Effector memory CD4-positive, alpha-beta T cell (primary cell): ENCODE measurements at places on chromosomes 16 and 17.

DNA sequence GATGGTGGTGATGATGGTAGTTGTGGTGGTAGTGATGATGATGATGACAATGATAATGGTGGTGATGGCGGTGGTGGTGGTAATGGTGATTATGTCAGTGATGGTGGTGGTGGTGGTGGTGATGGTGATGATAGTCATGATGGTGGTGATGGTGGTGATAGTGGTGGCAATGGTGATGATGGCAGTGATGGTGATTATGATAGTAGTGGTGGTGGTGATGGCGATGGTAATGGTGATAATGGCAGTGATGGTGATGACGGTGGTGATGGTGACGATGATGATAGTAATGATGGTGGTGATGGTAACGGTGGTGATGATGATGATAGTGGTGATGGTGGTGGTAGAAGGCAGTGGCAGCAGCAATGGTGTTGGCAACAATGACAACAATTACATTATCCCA, 55.3 kb downstream of the RBFOX3 start:
- no peak overlapping the region for H3K4me3 ChIP-seq
- H3K36me3 ChIP-seq: no peaks in the 10 kb centered on the region
- no peak for DNase-seq

GRCh38 chr17:49955157-49955556, 13.8 kb upstream of the DLX4 start:
- no peak overlapping the region for H3K4me3 ChIP-seq
- no peaks in the 10 kb centered on the region for H3K4me1 ChIP-seq
- no peak overlapping the region for H3K27ac ChIP-seq
- H3K27me3 ChIP-seq: peaks cover 11% of the 10 kb centered on the region
- no peaks in the 10 kb centered on the region for H3K36me3 ChIP-seq

DNA sequence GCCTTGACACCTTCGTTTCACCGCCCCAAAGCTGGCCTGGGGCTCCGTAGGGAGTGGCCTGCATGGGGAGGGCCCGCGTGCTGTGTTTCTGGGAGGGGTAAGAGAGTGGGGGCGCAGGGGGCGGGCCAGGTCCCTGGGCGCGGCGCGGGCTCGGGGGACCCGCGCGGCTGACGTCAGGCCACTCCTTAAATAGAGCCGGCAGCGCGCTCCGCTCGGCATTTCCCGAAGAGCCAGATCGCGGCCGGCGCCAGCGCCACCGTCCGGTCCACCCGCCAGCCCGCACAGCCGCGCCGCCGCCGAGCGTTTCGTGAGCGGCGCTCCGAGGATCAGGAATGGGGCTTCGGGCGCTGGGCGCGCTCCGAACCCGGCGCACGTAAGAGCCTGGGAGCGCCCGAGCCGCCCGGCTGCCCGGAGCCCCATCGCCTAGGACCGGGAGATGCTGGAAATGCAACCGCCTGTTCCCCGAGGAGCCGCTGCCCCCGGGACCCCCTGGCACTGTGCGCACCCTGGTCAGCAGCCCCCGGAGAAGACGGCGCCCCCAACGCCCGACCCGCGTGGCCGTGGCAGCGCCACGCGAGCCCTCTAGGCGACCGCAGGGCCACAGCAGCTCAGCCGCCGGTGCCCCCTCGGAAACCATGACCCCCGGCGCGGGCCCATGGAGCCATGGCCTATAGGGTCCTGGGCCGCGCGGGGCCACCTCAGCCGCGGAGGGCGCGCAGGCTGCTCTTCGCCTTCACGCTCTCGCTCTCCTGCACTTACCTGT, at the start of gene HS3ST2:
Gene HS3ST2 (plus strand): TSS at position 215 of the 763 bp plus-strand sequence. CDS start 449 bp downstream, at position 664.
- H3K36me3 ChIP-seq: no peaks in the 10 kb centered on the region
- H3K4me1 ChIP-seq: no peaks in the 10 kb centered on the region
- H3K27ac ChIP-seq: no peak within 1 kb of the TSS
- H3K27me3 ChIP-seq: peaks cover 25% of the 10 kb centered on the region
- H3K4me3 ChIP-seq: no peak within 1 kb of the TSS

DNA sequence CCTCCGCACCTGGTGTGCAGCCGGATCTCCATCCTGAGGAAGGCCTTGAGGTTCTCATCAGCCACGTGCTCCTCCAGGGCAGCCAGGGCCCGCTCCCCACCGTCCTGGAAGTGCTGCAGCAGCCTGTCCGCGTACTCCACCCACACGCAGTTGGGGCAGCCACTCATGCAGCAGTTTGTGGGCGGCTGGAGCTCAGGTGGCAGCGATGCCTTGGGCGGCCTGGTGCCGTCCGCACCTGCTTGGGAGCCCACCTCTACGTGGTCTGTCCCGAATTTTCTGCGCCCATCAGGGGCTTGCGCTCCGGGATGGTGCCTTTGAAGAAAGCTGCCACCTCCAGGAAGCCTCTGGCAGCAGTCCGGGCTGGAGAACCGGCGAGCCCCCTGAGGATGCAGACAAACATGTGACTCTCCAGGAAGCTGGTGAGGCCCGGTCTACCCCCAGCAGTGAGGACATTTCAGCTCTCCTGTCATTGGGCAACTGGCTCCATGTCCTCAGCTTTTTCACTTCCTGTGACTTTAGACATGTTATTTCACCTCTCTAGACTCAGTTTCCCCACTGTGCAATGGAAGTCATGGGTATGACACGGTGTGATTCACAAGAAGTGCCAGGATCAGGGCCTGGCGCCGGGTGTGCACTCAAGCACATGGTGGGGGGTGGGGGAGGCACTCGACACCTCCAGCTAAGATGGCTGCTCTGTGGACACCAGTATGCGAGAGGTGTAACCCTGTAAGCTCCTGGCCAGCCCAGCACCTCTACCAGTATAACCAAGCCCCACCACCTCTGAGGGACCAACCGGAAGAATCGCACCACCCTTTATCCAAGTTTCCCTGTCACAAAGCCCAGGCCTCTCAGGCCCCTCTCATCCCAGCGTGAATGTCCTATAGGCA, 957 bp downstream of the OXLD1 start:
- peak overlapping the region; percentile 90 for H3K27ac ChIP-seq
- H3K27me3 ChIP-seq: no peaks in the 10 kb centered on the region
- peak overlapping the region; percentile 97 for H3K4me3 ChIP-seq

DNA sequence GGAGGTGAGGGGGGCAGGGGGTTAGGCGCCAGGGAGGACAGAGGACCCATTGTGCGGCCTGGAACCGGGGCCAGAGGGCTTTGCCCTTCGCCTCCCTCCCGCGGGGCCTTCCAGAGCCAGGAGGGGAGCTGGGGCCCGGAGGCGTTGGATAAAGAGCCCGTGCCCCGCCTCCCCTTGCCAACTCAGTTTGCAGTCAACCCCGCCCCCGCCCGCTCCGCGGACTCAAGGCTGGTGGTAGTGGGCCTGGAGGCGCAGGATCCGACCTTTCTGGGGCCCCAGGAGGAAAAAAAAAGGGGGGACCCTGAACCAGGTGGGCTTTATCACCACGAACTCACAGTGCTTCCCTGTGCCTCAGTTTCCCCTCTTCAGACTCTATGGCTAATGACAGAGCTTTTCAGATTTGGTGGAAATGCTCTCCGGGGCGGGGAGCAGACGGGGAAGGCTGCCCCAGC, 2.0 kb upstream of the SPHK1 start:
- H3K27me3 ChIP-seq: no peaks in the 10 kb centered on the region
- H3K4me1 ChIP-seq: peaks cover 24% of the 10 kb centered on the region
- H3K36me3 ChIP-seq: no peaks in the 10 kb centered on the region
- DNase-seq: no peak
- peak overlapping the region; percentile 72 for H3K4me3 ChIP-seq

GRCh38 chr17:31400481-31400950, 9.0 kb downstream of the RAB11FIP4 start:
- no peak overlapping the region for H3K4me3 ChIP-seq
- no peak overlapping the region for H3K27ac ChIP-seq
- no peaks in the 10 kb centered on the region for H3K27me3 ChIP-seq
- no peak for DNase-seq
- H3K36me3 ChIP-seq: no peaks in the 10 kb centered on the region

DNA sequence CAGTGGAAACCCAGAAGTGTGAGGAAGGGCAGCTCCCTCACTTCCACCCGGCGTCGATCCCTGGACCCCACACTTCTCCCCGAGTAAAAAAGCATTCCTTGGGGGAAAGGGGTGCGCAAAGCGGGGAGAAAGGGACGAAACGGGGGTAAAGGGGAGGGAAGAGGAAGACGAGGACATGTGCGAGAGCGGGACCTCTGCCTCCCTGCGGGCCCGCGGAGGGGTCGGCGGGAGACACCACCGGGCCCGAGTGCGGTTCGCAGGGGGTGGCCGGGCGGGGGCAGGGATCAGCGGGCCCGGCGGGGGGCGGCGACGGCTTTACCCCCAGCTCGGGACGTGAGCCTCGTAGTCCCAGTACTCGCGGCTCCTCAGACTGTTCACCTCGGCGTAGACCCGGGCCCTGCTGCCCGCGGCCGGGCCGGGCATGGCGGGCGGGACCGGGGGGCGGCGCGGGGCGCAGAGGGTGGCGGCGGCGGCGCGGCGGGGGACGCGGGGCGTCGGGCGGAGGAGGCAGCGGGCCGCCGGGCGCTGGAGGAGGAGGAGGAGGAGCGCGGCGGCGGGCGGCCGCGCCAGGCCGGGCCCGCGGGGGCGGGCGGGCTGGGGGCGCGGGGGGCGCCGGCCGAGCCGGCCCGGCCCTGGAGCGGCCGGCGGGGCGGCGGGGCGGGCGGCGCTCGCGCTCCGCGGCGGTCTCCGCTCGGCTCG, 443 bp downstream of the CSNK2A2 start:
- peaks cover 8% of the 10 kb centered on the region for H3K36me3 ChIP-seq
- H3K27ac ChIP-seq: no peak overlapping the region
- peaks cover 17% of the 10 kb centered on the region for H3K4me1 ChIP-seq
- H3K27me3 ChIP-seq: peaks cover 2% of the 10 kb centered on the region
- peak overlapping the region; percentile 61 for H3K4me3 ChIP-seq

DNA sequence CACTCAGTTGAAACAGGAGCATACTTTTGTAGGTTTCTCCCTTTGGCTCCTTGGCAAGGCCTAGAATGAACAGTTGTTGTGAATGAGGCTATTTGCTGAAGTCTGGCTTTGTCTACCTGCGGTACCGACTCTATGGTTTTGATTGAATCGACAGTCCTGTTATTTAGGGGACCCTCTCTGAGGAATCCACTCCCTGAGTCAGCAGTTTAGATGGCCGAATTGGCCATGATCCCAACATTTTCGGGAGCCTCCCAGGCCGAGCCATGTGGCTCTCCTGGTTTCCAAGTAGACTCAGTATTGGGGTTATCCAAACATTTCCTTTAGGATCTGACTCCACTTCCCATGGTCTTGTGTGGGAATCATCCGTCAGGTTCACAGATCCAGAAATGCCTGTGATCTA, 394.8 kb upstream of the MAF start:
- H3K36me3 ChIP-seq: no peaks in the 10 kb centered on the region
- no peak for DNase-seq
- H3K4me3 ChIP-seq: no peak overlapping the region
- no peaks in the 10 kb centered on the region for H3K27me3 ChIP-seq

GRCh38 chr16:80619824-80620223, 79.0 kb downstream of the DYNLRB2 start:
- DNase-seq: no peak
- H3K36me3 ChIP-seq: peaks cover 12% of the 10 kb centered on the region
- H3K27ac ChIP-seq: no peak overlapping the region
- H3K4me1 ChIP-seq: no peaks in the 10 kb centered on the region

DNA sequence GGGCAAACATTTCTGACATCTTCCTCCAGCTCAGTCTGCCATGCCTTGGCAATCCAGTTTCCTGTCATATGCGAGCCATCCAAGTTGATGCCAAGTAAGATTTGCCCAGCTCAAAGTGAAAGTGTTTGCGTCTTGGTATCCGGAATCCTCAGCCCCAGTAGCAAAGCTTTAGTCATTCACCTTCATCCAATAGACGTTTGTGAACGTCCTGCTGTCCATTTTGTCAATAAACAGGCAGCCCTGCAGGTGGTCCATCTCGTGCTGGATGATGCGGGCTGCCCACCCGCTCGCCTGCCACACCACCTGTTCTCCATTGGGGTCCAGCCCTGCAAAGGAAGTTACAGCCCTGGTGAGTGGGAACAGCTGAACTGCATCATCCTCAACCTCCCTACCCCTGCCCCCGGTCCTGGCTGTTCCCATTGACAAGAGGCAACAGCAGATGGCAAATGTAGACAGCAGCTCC, 1.5 kb downstream of the PDF start:
- no peak for DNase-seq
- no peak overlapping the region for H3K27ac ChIP-seq
- H3K4me1 ChIP-seq: peaks cover 19% of the 10 kb centered on the region
- no peaks in the 10 kb centered on the region for H3K27me3 ChIP-seq
- peaks cover 25% of the 10 kb centered on the region for H3K36me3 ChIP-seq

DNA sequence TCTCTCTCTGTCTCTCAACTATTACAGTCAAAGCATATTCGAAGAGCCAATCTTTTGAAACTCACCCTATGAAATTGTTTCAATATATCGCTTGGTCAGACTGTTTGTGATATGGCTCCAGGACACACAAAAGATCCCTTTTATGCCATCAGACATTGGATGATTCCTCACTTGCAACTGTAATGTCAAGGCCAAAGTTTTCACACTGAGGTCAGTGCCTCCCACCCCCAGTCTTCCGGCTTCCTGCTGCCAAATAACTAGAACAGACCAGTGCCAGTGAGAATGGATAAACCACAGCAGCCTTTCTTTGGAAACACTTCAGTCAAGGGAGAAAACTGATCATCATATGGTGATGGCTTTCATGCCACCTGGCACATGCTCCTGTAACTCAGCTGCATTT, 321.9 kb upstream of the ZFHX3 start:
- no peaks in the 10 kb centered on the region for H3K27me3 ChIP-seq
- no peak overlapping the region for H3K4me3 ChIP-seq
- H3K4me1 ChIP-seq: no peaks in the 10 kb centered on the region
- no peak overlapping the region for H3K27ac ChIP-seq
- no peak for DNase-seq

DNA sequence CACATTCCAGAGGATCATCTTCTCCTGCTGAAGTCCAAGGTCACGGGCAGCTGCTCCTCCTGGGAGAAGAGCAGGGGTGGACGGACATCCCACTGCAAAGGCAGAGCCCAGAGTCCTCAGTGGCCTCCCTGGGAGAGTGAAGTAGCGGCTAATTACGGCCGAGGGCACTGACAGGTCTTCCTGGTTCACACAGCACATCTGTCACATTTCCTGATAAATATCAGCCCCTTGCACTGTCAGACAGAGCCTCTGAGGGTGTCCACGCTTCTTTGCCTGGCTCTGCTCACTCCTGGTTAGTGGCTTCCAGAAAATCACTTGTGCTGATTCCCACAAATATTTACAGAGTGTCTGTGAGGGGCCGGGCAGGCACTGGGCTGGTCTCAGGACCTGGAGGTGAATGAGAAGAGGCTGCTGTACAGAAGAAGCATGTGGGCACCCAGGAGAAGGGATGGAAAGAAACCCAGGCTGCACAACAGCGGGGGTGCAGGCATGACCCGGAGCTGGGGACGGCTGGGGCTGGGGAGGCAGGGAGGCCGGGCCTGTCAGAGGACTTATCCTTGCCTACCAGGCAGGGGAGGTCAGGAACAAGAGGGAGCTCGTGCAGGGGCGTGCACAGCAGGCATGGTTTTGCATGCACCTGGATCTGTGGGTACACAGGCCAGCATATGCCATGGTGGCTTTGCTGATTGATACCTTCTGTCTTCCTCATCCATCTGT, 258.2 kb upstream of the TNRC6C start:
- H3K4me3 ChIP-seq: no peak overlapping the region
- H3K27me3 ChIP-seq: no peaks in the 10 kb centered on the region
- H3K36me3 ChIP-seq: no peaks in the 10 kb centered on the region
- peaks cover 5% of the 10 kb centered on the region for H3K4me1 ChIP-seq
- DNase-seq: no peak

- no peaks in the 10 kb centered on the region for H3K36me3 ChIP-seq
- H3K27ac ChIP-seq: no peak overlapping the region
- H3K4me1 ChIP-seq: no peaks in the 10 kb centered on the region
- DNase-seq: no peak
- no peaks in the 10 kb centered on the region for H3K27me3 ChIP-seq
- no peak overlapping the region for H3K4me3 ChIP-seq
Measured at GRCh38 chr16:50535506-50536257, 12.5 kb upstream of the NKD1 start.
